ENCODE measurements at places on chromosomes 12 and 14. TPM values are rescaled to one million over a fixed set of nuclear protein-coding genes. Genes with fewer than 3 reads are reported as not detected.

The SLC7A7 gene
- total RNA-seq = 4.6 TPM

The KLRK1 gene
- total RNA-seq = 0.46 TPM

The GPRC5D gene
- total RNA-seq = not detected

- DNase-seq = no peak
Observed at GRCh38 chr12:52971679-52972329, 22.9 kb downstream of the KRT18 start.

DNA sequence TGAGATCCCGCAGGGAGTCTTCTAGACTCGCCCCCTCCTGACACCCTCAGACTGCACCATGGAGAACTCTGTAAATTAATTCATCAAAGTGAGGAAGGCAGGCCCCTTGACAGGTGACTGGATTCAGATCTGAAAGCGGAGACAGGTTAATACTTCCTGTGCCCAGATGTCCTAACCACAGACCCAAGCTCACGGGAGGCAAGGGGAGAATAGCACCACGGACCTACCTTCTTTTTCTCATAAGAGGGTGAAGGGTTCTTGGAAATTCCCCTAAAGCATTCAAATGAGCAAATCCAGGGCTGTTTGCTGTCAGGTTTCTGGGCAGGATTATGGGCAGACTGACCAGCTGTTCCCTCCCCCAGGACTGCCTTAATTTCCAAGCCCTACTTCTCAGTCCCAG, 170.0 kb downstream of the ZFP36L1 start:
- DNase-seq = no peak
